Cortex of kidney (tissue), 1 donor: ENCODE measurements at places on chromosomes 16 and 17.

DNA sequence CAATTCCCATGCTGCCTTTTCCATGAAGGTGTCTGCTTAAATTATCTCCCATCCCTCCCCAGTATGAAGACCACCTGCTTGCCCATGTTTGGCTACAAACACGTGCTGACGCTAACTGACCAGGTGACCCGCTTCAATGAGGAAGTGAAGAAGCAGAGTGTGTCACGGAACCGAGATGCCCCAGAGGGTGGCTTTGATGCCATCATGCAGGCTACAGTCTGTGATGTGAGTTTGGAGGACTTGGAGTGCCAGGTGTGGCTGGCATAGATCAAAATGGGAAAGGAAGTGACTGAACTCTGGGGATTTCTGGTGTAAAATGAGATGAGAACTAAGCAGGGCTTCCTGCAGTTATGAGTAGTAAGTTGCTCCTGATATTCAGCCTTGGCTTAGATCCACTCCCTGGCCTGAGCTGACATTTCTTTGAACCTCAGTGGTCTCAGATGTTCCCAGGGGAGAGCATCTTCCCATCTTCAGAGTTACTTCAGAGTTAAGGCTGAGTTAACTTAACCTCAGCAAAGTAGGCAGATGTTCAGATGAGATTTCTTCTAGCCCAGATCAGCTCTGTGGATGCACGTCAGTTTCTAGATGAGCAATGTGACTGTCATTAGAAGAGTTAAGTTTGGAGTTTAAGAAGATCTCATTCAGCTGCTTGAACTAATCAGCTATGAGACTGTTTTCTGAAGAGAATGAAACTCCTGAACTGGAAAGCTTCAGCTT lies 32.7 kb downstream of the ITGB3 start:
- no peak for DNase-seq

DNA sequence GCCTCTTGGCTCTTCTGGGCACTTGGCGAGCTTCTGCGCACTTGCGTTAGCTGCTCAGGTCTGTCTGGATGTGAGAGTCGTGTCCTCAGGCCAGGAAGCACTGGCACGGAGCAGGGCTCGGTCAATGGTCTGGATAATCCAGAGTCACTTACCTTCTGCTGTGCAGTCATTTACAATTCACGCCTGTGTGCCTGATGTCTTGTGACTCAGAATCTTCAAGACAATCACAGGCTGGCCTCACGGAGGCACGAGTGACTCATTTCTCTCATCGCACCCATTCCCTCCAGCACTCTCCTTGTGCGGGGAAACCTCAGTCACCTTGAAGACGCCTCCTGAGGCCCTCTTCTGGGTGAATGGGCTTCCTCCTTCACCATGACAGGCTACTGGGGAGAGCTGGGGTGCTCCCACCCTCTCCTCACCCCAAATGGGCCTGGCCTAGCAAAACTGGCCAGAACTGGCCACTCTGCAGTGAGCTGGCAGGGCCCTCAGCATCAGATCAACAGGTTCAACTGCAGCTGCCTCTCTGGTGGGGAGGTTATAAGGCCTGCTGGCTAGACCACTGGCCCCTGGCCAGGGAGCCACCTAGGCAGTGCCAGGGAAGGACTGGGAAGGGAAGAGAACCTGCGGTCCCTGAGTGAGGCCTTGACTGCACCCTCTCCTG lies 1.9 kb upstream of the CAPN15 start:
- DNase-seq: no peak

- DNase-seq: no peak
Observed at GRCh38 chr17:78294776-78295175, 63.3 kb downstream of the TMEM235 start.

- no peak for DNase-seq
Observed at GRCh38 chr17:66397486-66397885, 95.1 kb downstream of the PRKCA start.

DNA sequence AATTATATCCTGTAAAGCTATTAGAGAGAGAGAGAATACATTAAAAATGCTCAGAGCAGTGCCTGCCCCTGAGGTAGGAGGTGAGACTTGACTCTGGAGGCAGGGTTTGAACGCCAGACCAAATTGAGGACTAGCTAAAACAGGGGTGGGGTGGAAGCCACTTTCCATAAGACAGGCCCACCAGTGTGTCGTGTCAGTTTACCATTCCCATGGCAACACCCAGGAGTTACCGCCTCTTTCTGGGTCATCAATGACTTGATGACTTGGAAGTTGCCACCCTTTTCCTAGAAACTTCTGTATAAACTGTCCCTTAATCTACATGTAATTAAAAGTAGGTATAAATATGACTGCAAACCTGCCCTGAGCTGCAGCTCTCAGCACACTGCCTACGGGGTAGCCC lies 32.0 kb upstream of the ABCC12 start:
- DNase-seq: no peak

GRCh38 chr17:40707745-40708144 lies 4.2 kb upstream of the KRT24 start:
- no peak for DNase-seq

DNA sequence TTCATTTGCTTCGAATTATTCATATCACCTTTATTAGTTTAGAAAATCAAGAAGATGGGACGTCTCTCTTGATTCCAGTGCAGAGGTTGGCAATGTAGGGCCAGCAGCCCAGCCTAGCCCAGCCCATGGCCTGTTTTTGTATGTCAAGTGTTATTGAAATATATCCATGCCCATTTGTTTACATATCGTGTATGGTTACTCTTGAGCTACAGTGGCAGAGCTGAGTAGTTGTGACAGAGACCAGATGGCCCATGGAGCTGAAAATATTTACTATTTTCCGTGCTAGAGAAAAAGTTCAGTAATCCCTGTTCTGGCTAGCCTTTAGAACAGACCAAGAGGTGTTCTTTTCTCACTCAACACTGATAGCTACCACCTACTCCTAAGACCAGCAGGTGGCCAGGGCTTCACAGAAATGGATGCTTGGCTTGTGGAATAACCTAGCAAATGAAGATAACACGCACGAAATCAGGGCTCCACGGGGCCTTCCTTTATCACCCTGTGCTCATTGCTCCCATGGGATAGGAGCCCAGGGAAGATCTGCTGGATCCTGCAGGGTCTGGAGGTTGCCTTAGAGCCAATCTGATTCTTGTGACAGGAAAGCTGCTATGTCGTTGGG lies 123.2 kb upstream of the ANKFN1 start:
- DNase-seq: no peak

- DNase-seq: no peak
Observed at GRCh38 chr16:8575399-8575798, 14.9 kb downstream of the TMEM114 start.

DNA sequence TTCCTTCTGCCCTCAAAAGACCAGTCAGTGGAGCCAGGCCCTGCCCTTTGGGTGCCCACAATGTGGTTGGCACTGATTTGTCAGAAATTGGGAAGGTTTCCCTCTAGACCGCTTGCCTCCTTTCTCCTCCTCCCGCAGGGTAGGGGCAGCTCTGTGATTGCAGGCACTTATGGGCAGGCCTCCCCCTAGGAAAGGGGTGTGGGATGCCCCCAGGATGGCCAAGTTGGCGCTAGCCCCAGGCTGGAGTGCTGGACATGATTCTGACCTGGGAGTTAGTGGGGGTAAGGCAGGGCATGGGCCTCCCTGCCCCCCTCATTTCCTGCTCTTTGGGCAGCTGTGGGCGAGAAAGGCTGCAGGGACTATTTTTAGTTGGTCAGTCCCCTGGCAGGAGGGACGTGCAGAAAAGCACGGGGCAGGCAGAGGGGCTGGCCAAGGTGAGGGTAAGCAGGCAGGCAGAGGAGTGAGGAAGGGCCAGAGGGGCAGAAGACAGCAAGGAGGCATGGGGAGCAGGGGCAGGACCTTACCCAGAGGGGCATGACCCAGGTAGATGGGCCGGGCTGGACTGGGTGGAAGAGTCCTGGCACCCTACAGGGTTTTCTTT lies 3.3 kb downstream of the RARA start:
- no peak for DNase-seq

DNA sequence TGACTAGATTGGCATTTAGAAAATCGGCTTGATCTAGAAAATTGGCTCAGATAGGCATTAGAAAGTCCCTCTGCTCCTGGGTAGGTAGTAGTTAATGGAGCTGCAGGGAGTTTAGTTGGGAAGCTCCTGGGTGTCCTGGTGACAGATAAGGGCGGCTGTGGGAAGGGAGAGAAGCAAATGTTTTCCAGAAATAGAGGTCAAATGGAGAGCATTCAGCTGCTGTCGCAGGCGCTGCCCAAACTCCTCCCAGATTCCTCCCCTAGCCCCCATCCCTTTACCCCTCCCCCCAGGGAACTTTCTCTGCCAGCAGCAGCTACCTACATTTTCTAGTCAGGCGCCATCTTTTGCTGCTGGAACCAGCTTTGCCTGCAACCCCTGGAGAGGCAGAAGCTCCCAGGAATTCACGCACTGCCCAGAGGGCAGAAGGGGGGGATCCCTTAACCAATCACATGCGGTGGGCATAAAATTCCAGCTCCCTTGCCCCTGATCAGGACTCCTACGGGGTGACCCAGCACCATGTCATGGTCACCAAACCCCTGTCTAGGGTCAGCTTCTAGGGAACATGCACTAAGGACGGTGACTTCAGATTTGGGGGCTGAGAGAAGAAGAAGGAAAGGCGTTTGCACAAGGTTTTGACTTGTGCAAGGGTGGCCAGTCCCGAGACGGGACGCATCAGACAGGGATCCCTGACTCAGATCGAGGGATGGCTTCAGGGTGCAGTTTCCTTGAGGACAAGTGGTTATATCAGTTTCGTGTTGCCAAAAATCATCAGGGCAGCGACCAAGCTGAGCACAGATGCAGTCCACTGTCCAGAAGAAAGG lies 43.8 kb downstream of the SOCS1 start:
- DNase-seq: no peak

GRCh38 chr16:75152635-75153034 lies 4.3 kb downstream of the ZFP1 start:
- DNase-seq: no peak

GRCh38 chr16:47734081-47734857 lies 273.1 kb downstream of the PHKB start:
- no peak for DNase-seq

DNA sequence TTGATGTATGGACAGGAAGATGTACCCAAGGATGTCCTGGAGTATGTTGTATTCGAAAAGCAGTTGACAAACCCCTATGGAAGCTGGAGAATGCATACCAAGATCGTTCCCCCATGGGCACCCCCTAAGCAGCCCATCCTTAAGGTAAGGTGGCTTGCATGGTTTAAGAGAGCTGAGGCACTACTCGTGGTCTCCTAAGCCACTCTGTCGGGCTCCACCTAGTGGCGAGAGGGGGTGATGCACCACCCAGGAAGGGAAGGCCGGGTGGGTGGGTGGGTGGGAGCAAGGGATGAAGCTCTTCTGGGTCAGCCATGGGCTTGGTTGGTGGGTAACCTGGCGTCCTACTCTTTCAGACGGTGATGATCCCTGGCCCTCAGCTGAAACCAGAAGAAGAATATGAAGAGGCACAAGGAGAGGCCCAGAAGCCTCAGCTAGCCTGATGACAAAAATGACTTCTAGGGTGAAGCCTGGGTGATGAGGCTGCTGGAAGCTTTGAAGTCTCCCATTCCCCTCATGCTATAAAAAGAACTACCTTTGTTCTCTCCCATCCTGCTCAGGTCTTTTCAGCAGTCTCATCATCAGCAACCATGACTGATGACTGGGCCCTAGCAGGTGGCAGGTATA lies 21.5 kb downstream of the GPR179 start:
- no peak for DNase-seq

GRCh38 chr16:21064203-21064602 lies 86.4 kb downstream of the DNAH3 start:
- no peak for DNase-seq

- no peak for DNase-seq
Observed at GRCh38 chr16:620700-621525, 9.9 kb upstream of the WFIKKN1 start.

DNA sequence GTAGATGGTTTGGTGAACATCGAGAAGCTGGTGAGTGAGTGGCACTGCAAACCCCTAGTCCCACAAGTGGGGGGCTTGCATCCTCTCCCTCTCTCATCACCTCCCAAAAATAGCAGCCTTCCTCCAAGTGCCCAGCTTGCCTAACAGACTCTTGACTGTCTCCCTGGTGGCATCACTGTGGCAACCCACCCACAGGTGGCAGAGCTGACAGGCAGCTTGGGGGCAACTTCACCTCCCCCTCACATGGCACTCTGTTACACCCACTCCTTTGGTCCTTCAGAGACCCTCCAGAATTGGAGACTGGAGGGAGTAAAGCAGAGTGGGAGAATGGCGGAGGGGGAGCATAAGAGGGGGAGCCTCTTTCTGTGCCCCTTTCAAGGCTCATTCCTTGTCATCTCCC lies 15.7 kb downstream of the RAPGEFL1 start:
- DNase-seq: no peak

DNA sequence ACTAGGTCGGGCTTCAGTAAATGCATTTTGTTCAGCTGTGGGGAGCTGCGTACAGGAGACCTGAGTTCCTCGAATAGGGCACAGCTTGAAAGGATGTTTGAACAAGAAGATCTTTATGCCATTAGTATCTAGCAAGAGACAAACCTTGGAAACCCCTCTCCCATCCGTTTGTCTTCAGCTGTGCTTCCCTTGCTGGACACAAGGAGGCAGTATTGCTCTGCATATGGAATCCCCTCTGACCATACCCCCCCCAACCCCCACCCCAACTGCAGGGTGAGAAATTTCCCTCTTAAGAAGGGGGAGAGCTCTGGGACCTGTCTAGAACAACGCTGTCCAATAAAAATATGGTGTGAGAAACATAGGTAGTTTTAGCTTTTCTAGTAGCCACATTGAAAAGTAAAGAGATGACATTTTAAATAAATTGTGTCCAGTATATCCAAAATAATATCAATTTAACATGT lies 1.6 kb downstream of the MRM1 start:
- DNase-seq: no peak

- no peak for DNase-seq
Observed at GRCh38 chr17:10844621-10845387, 6.9 kb upstream of the PIRT start.

DNA sequence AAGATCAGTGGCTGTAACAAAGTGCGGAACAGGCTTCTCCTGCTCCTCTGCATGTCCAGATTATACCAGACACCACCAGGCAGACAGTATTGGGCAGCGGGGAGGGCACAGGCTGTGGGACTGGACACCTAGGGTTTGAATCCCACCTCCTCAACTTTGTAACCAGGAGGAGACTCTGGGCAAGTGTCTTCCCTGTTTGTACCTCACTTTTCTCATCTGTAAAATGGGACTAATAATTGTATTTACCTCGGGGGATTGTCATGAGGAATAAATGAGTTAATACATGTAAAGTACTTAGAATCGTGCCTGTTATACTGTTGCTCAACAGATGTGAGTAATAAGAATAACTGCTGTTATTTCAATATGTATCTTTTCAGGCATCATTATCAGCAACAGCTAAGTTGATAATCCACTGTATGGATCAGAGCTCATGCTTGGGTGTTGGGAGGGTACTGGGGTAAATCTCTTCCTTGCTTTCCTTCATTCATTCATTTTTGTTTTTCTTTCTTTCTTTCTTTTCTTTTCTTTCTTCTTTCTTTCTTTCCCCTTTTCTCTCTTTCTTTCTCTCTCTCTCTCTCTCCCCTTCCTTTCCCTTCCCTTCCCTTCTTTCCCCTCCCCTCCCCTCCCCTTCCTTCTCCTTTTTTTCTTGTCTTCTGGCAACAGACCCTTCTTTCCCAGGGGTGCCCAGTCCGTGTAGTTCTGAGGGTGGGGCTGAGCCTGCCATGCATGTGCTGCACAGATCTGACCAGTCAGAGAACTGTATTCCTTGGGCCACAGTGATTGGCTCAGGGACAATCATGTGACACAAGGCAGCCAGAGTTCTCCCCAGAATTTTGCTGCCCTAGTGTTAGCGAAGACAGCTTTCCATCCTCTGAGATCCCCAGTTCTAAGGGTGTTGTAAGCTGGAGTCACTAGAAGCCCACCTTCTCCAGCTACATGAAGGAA lies 25.3 kb upstream of the BRD7 start:
- DNase-seq: no peak

- DNase-seq: no peak
Observed at GRCh38 chr17:11340803-11341202, 99.8 kb downstream of the SHISA6 start.

GRCh38 chr17:2140683-2141082 lies 85.8 kb downstream of the HIC1 start:
- no peak for DNase-seq
